ENCODE measurements at places on chromosomes 1 and 21.

DNA sequence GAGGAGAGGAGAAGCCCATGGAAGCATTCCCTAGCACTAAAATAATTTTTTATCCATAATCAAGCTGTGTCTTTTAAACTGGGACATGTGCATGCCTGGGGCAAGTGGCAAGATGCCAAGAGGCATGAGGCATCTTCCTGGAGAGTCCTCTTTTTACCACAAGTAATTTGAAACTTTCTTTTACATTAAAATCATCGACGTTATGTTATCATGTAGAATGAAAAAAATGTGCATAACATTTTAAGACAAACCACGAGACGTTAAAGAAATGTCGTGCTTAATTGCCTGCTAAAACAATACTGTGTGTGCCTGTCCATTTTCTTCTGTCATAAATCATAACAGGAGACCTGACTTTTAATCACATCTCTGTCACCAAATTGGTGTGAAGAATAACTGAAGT lies 1.5 kb downstream of the STYXL2 start:
- DNase-seq: no peak

GRCh38 chr1:113608399-113608798 lies 150.9 kb downstream of the PHTF1 start:
- DNase-seq: no peak

DNA sequence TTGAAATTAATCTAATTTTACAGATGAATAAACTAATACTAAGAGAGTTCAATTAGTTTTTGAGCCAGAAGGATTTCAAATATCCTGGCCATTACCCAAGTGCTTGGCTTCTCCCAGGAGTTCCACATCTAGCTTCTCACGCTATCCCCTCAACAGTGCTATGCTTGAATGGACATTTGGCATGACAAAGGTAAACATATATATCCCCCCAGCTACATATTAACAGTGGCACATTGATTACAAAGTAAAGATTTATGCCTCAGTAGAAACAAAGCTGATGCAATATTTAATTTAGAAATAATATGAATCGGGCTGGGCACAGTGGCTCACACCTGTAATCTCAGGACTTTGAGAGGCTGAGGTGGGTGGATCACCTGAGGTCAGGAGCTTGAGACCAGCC lies 434.6 kb upstream of the PRMT6 start:
- DNase-seq: no peak

DNA sequence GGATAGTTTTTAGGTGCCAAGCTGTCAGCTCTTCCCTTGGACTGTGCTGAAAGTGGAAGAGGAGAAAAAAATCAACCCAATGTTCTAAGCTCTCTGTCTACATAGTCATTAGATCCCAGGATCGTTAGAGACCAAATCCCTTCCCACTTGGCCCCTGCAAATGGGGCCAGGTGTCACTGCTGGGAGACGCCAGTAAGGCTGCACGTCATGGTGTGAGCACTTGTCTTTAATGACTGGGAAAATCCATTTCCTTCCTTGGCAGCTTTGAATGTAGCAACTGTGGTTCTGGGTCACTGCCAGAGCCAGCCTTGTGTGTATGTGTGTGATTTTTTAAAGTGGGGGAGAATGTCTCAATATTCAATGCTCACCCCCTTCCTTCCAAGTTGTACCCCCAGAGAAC lies 59.9 kb downstream of the MAN1C1 start:
- DNase-seq: no peak

- no peak for DNase-seq
Measured at GRCh38 chr1:7089497-7089896, 304.2 kb downstream of the CAMTA1 start.

- no peak for DNase-seq
Measured at GRCh38 chr1:30969903-30970302, 61.3 kb upstream of the SDC3 start.

- no peak for DNase-seq
Measured at GRCh38 chr1:2322581-2323211, 68.7 kb downstream of the MORN1 start.

DNA sequence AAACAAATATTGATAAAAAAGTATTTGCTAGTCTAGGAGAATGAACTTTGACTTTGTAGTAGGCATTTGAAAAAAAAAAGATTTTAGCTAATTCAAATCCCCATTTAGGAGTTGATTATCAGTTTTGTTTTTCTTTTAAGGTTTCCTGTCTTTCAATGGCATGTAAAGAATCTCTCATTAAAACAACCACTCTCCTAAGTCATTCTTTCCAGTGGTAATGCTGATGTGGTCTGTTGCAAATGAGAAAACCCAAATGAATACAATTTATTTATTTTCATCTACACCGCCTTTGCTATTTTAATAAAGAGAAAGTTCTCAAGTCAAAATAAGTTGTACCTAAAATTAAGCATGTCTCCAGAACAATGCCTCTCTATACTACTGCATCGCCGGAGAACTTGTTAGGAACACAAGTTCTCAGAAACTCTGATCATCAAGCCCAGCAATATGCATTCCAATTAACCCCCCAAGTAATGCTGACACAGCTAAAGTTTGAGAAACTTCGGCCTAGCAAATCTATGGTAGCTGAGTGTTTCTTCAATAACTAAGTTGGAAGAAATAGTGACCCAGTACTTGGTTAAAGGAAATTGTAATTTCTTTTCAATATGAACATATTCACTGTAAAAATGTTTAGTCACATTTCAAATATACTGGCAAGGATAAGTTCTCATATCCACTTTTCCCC lies 255.1 kb downstream of the PTPRC start:
- no peak for DNase-seq

GRCh38 chr1:243848858-243849420 lies 1.1 kb downstream of the AKT3 start:
- peak; percentile 88 for DNase-seq
